ENCODE measurements at places on chromosomes 2 and 18.

DNA sequence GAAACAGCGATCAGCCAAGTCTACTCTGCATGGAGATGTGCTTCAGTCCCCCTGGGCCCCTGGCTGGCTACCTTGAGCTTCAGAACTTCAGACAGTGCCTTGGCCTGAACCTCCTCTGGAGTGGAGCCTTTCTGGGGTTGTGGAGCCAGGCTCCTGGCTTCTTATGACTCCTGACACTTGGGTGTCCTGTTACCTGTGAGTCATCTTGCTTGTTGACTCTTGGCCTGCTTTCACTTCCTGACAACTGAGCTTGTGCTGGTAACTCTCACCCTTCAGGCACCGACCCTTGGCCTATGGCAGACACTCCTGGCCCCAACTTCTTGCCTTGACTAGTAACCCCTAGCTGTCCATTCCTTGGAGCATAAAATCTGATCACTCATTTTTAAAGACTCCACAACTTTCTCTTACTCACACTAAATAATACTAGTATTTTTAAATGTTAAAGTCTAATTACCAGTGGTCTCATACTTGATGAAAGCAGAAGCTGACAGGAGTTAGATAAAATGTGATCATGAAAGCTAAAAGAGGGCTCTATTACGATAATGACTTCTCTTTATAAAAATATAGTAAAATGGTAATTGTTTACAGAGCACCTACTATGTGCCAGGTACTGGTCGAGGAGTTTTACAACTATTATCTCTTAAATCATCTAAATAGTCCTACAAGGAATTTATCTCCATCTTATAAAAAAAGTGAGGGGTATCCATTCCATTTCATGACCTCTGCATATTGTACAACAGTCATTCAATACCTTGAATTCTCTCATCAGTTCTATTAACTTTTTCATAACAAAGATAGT is 46.3 kb upstream of the VIT start:
- DNase-seq, result peak; percentile 49

DNA sequence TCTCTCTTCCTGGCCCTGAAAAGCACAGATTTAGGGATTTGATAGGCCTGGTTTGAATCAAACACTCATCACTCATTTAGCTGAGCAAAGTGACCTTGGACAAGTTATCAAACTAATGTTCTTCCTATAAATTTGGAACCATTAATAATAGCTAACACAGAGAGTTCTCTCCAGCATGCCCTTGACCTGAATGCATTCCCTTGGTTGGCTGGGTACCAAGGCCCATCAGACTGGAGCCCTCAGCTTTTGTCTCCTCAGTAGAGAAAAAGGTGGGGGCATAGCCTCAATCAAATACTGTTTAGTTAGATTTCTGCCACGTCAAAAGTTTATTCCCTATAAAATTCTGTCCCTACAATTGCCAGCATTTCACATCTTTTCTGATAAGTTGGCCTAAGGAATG is 13.8 kb upstream of the MRPL19 start:
- no peak for DNase-seq

GRCh38 chr2:107363806-107364205 is 462.9 kb upstream of the RGPD4 start:
- no peak for DNase-seq

GRCh38 chr2:17012297-17012696 is 346.7 kb upstream of the CYRIA start:
- DNase-seq, result no peak

DNA sequence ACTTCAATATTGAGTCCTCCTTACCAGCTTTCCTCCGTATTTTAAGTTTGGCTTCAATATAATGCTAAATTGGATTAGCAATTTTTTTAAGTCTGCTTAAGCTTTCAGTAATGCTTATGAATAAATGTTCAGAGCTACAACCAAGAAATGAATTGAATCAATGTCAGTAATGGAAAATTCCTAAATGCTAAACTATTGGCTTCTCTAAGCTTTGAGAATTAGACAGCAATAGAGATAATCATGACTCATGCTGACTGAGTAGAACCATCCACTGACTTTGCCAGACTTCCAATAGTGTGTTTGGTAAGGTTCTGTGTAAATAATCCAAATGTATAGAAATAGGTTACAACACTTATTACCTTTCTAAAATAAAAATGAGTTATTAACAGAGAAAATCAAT is 8.9 kb upstream of the PDE1A start:
- peak; percentile 38 for DNase-seq

GRCh38 chr2:225893151-225893550 is 493.6 kb downstream of the NYAP2 start:
- DNase-seq, result no peak

GRCh38 chr2:73972846-73973245 is 11.9 kb upstream of the TET3 start:
- no peak for DNase-seq

DNA sequence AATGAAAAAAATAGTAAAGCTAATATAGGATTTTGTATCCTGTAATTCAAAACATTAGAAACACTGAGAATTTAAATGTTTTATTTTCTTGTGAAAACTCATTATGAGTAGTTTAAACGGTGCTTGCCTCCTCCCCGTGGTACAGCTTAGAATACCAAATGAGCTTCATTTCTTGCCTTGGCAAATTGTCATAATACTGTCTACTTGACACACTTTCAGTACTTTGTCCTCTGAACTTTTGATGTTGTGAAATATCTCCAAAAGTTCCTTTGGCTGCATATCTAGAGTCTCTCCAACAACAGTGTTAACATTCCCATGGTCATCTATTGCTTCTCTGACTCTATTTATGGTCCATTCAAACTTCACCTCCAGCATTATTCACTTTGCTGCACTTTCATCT is 61.9 kb upstream of the EPB41L5 start:
- no peak for DNase-seq

GRCh38 chr2:106076941-106077340 is 117.2 kb downstream of the UXS1 start:
- no peak for DNase-seq

DNA sequence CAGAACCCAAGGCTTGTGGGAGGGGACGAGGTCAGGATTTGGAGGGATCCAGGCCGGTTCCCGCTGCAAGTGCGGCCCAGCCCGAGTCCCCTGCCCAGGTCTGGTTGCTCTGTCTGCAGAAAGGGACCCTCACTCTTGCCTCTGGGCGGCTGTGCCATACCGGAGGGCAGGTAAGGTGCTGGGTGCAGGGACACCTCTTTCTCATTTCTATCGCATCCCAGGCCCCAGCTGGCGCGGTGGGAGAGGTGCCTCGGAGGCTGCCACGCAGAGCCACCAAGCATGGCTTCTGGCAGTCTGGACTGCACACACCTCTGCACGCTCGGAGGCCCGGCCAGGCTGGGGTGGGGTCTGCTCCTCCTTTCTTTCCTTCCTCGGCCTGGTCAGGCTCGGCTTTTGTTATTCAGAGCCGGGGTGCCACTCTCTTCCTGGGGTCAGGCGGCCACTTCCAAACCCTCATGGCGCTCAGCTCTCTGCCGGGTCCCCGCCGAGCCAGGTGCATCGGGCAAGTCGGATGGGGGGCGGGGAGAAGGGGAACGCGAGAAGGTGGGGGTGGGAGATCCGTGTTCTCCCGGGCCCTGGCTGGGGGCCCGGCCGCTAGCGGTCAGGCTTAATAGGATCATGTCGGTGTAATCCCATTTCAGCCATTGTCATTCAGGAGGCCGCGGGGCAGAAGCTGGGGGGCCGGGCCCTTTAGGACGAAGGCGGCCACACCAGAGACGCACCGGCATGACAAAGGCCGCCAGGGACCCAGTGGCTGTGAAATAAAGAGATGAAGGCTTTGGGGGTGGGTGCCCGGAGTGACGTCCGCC is 9.0 kb downstream of the GBX2 start:
- no peak for DNase-seq

- no peak for DNase-seq
Measured at GRCh38 chr18:45353530-45353929, 261.7 kb upstream of the SLC14A2 start.

- no peak for DNase-seq
Measured at GRCh38 chr2:121608967-121609366, 40.3 kb downstream of the CLASP1 start.

- DNase-seq, result no peak
Measured at GRCh38 chr2:24469148-24469650, 21.9 kb upstream of the NCOA1 start.

GRCh38 chr2:54572262-54572635 is 116.1 kb downstream of the SPTBN1 start:
- DNase-seq, result no peak

GRCh38 chr18:12234451-12235190 is 19.5 kb upstream of the CIDEA start:
- DNase-seq, result no peak

- DNase-seq, result peak; percentile 77
Measured at GRCh38 chr2:47058003-47058931, 96.8 kb downstream of the STPG4 start.

DNA sequence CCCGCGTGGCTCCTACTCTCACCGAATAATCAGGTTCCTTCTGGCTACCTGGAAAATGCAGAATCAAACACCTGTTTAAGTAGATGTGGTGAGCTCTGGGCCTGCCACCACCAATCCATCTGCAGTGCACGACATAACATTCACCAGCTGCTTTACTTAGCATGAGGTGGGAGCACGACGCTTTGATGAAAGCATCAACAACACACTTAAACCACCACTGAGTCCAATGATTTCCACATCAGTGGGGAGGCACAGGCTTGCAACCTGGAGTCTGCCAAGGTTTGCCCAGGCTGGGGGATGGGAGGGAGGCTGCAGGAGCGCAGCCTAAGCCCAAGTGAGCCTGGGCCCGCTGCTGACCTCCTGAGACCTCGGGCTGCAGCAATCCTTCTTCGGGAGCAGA is 415.5 kb downstream of the MEIS1 start:
- DNase-seq, result no peak

- DNase-seq, result no peak
Measured at GRCh38 chr18:79922971-79923411, 28.5 kb downstream of the SLC66A2 start.

DNA sequence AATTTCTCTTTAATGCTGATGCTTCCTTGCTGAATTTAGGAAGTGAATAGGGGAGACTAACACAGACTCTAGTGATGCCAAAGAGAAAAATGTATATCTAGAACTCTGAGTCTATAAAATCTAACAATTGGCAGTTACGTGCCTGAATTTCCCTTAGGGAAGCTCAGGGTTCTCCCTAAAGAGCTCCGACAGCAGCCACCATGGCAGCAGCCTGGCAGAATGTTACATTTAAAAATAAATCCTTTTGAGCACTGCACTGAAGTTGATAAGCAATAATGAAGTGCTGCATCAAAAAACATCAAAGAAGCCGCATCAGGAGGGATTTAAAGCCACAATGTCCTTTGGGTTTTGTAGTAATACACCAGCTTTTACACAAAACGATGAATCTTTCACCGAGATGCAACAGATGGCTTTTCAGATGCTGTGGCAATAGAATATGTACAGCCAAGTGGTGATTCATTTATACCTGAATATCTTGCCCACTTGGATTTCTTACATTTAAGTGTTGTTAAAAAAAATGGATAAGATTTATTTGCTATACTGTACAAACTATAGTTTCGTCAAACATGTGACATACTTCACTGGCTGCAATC is 291.2 kb upstream of the SESTD1 start:
- no peak for DNase-seq

DNA sequence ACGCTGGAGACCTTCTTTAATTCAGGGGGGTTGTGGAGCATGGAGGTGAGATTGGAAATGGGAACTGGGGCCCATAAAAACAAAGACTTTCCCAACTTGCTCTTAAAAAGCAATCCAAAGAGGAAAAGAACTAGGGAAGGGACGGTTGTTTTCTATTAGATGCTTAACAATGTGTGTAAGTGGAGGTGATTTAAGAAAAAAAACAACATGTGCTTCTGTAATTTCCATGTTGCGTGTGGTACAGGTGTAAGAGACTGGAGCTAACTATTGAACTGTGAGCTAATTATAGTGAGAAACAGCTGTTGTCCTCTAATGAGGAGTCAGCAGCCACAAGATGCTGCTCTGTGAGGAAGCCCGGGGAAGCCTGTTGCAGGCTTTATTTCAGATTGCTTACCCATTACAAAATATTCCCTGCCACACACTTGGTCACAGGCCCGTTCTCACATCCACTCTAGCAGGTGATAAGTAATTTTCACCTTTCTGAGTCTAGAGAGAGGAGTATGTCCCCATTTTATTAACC is 280.6 kb upstream of the PARD3B start:
- DNase-seq, result no peak

- DNase-seq, result no peak
Measured at GRCh38 chr2:232573042-232573441, 22.6 kb downstream of the EIF4E2 start.

- DNase-seq, result no peak
Measured at GRCh38 chr2:219272995-219273394, 6.2 kb upstream of the DNAJB2 start.

GRCh38 chr2:9050122-9050809 is 46.8 kb upstream of the MBOAT2 start:
- no peak for DNase-seq

- no peak for DNase-seq
Measured at GRCh38 chr2:202813387-202813786, 58.2 kb downstream of the ICA1L start.

GRCh38 chr2:162840598-162841246 is 2.2 kb upstream of the KCNH7 start:
- peak; percentile 23 for DNase-seq

All from fibroblast of the conjunctiva (primary cell).